ENCODE measurements at places on chromosomes 13 and 19. TPM values are rescaled to one million over a fixed set of nuclear protein-coding genes. Genes with fewer than 3 reads are reported as not detected.

Gene CYP2S1
- total RNA-seq, result 1.3 TPM

Gene TMIGD2
- total RNA-seq, result not detected

Gene BEST2
- total RNA-seq, result not detected

Gene GPR12
- total RNA-seq, result not detected

Gene TMEM205
- 135 TPM for total RNA-seq

Data from bronchus fibroblast of lung (primary cell).